ENCODE measurements at places on chromosomes 16 and 17.

- DNase-seq, result no peak
Measured at GRCh38 chr17:69869667-69870066, 205.4 kb upstream of the KCNJ16 start.

DNA sequence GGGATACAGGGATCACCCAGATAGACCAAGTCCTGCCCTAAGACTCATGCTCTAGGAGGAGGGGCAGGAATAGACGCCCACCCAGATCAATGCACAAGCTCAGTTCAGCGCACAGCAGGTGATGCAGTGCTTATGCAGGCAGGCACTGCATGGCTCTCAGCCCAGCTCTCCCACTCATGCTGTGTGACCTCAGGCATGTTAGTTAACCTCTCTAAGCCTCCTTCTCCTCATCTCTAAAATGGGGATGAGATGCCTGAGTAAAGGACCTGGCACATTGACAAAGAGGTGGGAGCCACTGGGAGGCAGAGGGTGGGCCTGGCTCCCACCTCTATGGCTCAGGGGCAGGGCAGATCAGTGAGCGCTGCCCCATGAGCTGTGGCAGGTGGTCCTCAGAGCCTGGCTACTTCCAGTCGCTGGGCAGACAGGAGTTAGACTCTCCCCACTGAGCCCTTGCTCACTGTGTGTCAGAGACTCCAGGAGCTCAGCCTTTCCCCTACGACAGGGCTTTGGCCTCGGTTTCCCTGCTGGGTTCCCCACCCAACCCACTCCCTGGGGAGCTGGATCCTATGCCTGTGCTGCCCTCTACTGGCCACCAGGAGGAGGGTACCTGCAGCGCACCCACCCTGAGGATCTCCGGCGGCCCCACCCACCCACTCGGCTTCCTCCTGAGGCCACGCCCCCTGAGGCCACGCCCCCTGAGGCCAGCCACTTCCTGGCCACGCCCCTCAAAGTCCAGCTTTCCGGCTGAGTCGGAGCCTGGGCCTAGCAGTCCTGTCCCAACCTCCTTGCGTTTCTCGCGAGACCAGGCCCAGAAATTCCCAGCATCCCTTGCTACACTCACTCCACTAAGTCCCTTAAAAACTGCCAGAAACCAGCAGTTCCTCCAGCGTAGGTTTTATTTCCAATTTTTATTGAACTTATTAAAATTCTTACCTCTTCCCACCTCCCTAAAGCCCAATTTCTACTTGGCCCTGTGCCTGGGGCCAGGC lies 196.1 kb downstream of the GSG1L start:
- no peak for DNase-seq

DNA sequence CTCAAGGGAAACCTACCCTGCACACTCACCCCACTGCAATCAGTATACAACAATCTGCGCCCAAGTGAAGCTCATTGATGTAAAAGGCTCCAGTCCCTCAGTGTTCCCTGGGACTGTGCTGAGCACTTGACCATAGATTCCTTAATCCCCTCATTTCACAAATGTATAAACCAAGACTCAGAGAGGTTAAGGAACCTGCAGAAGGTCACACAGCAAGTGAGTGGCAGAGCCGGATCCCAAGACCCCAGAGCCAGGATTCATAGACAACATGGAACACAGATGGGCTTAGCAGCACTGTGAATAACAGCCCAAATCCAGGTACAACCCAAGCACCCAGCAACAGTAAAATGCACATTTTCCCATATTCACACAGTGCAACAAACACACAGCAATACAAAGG lies 225.7 kb downstream of the C16orf78 start:
- no peak for DNase-seq

DNA sequence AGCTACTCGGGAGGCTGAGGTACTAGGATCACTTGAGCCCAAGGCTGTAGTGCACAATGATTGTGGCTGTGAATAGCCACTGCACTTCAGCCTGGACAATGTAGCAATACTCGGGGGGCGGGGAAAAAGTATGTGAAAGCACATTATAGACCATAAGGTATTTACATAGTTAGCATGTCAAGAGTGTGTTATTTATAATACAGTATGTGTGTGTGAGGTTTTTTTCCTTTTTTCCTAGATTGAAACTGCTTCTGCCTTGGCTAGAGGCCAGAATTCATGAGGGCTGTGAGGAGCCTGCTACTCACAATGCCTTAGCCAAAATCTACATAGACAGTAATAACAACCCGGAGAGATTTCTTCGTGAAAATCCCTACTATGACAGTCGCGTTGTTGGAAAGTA lies 30.5 kb downstream of the PTRH2 start:
- DNase-seq, result no peak

- DNase-seq, result no peak
Measured at GRCh38 chr16:6250511-6250910, 1082.1 kb upstream of the RBFOX1 start.

- DNase-seq, result no peak
Measured at GRCh38 chr16:60419859-60420258, 1616.4 kb downstream of the CDH8 start.

- no peak for DNase-seq
Measured at GRCh38 chr17:81685108-81685507, 1.3 kb downstream of the HGS start.

- DNase-seq, result no peak
Measured at GRCh38 chr16:57970970-57971369, at the start of gene CNGB1. CNGB1 (minus strand) TSS chr16:57971128; CDS start chr16:57967286, 3,842 bp downstream.

GRCh38 chr16:86118467-86119307 lies 219.7 kb downstream of the IRF8 start:
- DNase-seq, result no peak

- DNase-seq, result no peak
Measured at GRCh38 chr16:1741553-1742165, 29.7 kb downstream of the NME3 start.

DNA sequence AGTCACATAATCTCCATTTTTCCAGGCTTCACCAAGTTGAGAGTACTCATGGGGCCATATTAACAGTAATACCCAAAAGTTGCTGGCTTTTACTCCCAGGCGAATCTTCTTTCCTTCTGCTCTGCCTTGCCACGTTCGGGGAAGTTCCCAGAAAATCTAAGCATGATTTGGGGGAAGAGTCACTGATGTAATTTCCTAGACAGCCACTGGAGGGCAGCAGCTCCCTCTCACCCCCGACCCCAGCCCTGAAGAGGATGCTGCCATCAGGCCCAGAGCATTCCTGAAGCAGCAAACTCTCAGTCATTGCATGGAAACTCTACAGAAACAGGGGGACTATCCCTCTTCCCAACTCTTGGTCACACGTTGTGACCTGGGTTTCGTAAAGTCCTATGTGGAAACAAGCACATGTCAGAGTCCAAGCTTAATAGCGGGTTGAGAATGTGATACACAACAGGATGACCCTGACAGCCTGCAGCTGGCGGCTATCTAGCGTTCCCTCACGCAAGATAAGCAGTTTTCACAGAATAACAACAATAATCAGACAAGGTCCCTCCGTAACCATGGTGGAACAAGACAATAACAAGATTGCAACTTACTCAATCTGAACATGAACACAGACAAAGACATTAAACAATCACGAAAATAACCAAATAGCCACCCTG lies 43.8 kb upstream of the DHX40 start:
- DNase-seq, result peak; percentile 50

DNA sequence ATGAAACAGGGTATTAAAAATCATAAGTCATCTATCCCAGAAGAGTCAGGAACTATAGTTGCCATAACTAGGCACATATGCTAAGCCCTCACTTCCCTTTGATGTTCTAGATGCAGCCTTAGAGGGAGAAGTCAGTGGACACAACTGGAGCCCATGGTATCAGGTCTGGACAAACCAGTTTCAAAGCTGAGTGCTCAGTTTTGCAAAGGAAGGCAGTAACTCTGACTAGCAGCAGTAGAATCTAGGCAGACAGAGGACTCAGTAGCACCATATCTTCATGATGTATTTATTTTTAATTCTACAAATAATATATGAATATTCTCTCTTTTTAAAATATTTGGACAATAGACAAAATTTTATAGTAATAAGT lies 11.7 kb upstream of the FAM20A start:
- DNase-seq, result no peak

DNA sequence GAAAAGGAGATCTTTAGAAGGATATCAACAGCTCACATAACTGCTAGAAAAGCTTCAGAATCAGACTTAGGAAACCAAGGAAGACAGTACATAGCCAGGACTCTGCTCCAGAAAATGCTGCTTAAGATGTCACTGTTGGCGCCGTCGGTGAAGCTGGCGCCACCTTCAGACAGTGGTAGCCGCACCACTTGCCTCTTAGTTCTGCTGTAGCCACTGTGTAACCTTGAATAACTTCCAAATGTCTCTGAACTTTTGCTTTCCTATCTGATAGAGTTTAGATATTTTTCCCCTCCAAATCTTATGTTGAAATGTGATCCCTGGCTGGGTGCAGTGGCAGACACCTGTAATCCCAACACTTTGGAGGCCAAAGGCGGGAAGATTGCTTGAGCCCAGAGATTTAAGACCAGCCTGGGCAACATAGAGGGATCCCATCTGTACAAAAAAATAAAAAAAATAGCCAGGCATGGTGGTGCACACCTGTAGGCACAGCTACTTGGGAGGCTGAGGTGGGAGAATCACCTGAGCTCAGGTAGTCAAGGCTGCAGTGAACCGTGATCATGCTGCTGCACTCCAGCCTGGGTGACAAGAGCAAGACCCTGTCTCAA lies 6.3 kb upstream of the USP31 start:
- DNase-seq, result no peak

DNA sequence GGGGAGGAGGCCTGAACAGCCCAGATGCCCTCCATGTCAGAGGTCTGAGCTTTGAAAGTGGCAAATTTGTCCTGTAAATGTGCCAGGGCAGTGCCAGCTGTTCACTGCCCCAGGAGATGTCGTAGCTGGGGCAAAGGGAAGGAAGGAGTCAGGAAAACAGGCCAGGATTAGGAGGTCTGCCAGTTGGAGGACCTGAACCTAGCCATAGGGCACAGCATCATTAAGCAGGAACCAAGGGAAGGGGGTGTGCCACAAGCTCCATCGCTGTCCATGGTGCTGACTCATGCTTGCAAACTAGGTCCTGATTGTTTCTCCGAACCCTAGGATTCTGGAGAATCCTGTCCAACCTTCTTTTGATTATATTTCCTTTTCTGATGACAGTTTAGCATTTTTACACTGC lies 124.2 kb downstream of the TMEM132E start:
- no peak for DNase-seq

DNA sequence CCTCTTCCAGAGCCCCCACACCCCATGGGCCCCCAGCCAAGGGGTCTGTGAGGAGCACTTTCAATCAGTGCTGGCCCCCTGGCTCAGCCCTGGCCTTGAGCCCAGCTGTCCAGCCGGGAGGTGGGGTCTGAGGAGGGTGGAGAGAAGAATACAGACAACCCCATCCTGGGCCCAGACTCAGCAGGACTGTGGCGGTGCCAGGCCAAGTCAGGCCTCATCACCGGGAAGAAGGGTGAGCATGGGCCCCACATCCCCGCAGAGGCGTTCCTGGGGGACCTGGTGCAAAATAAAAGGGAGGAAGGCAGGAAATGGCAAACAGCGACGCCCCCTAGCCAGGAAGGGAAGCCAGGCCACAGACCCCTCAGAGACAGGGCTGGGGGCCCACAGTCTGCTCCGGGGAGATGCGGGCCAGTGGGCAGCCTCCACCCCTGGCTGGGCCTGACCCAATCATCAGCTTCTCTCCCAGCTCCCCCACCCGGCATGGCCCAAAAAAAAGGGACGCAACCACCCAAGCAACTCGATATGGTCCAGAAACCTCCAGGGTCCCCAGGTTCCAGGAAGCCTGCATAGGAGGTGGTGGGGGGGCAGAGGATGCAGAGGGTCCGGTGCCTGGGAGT lies 20.6 kb downstream of the ZNF423 start:
- DNase-seq, result no peak

- no peak for DNase-seq
Measured at GRCh38 chr17:2398655-2399571, 1.9 kb downstream of the MNT start.

DNA sequence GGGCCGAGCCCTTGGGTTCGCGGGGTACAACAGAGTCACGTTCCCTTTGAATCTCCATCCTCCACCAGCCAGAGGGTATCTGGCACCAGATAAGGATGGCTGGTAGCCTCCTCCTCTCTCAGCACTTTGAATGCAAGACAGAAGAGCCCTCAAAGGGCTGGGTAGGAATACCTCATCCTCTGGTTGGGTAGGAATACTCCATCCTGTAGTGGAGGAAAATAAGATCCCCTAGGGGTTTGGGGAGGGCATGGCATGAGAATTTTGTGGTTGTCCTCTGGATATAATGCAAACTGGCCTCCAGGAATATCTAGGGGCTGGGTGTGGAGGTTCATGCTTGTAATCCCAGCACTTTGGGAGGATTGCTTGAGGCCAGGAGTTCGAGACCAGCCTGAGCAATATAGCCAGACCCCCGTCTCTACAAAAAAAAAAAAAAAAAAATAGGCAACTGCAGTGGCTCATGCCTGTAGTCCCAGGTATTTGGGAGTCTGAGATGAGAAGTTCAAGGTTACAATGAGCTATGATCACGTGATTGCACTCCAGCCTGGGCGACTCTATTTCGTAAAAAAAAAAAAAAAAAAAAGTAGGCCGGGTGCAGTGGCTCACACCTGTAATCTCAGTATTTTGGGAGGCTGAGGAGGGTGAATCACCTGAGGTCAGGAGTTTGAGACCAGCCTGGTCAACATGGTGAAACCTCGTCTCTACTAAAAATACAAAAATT lies 2.7 kb downstream of the IGFBP4 start:
- DNase-seq, result no peak

- DNase-seq, result no peak
Measured at GRCh38 chr16:5549802-5550201, 452.2 kb upstream of the EEF2KMT start.

DNA sequence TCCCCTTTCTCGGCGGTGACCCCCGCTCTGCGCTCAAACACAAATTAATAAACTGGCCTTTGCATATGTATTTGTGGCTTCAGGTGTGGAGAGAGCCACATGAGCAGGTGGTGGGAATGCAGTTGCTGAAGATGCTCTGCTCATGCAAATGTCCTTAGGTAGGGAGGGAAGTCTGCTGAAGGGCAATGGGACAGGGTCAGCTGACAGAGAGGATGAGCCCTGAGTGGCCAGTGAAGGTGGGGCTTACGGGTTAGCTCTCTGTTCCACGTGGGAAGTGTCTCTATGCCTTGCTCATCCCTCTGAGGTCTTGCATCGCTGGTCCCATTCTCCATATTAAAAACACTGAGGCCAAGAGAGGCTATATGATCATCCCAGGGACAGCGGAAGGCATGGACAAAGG lies 74.2 kb upstream of the CCL1 start:
- no peak for DNase-seq

- peak; percentile 29 for DNase-seq
Measured at GRCh38 chr16:66344533-66345145, 21.9 kb upstream of the CDH5 start.

- no peak for DNase-seq
Measured at GRCh38 chr16:47503936-47504335, 42.8 kb downstream of the PHKB start.

- DNase-seq, result no peak
Measured at GRCh38 chr16:87966064-87966645, 14.9 kb downstream of the BANP start.
